Activated naive CD8-positive, alpha-beta T cell treated with anti-CD3 and anti-CD28 coated beads, Interleukin-2, amount 50 U/mL, for 24 hours (primary cell): ENCODE measurements at places on chromosomes 16 and 17.

DNA sequence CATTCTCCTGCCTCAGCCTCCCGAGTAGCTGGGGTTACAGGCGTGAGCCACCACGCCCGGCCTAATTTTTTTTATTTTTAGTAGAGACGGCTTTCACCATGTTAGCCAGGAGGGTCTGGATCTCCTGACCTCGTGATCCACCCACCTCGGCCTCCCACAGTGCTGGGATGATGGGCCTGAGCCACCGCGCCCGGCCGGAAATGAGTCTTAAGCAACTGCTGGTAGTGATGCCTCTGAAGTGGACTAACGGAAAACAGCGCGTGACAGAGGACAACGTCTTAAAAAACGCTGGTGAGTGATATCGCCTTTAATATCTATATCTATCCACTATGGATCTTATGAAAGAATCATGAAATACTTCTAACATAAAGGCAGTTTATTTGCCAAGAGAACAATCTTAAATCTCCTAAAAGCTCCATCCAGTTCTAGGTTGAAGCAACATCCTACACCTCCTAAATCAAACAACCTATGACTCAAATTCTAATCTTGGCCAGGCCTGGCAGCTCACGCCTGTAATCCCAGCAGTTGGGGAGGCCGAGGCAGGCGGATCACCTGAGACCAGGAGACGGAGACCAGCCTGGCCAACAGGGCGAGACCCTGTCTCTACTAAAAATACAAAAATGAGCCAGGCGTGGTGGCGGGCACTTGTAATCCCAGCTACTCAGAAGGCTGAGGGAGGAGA, 69.8 kb downstream of the NXN start:
- no peak overlapping the region for H3K27ac ChIP-seq
- no peak overlapping the region for H3K4me3 ChIP-seq
- peaks cover 23% of the 10 kb centered on the region for H3K27me3 ChIP-seq
- H3K36me3 ChIP-seq: no peaks in the 10 kb centered on the region

- H3K27ac ChIP-seq: peak overlapping the region; percentile 97
- H3K36me3 ChIP-seq: peaks cover 23% of the 10 kb centered on the region
- H3K4me1 ChIP-seq: peaks cover 86% of the 10 kb centered on the region
- DNase-seq: peak; percentile 74
- H3K27me3 ChIP-seq: no peaks in the 10 kb centered on the region
Measured at GRCh38 chr17:67390646-67391361, 13.7 kb downstream of the PITPNC1 start.

DNA sequence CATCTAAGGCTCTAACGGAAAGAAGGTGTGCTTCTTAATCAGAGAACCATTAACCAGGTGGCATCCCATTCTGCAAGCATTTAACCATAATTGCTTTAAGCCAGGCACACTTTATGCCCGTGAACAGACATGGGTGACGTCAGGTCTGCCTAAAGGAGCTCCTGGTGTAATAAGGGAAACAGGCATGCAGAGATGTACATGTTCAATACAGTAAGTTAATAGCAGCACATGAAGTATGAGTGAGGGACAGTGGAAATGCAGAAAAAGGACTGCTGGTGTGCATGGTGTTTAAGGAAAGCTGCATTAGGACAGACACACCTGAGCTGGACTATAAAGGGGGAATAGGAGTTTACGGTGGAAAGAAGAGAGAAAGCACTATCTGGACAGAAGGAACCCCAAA, 18.6 kb downstream of the DYNLRB2 start:
- no peak overlapping the region for H3K27ac ChIP-seq
- DNase-seq: no peak
- no peak overlapping the region for H3K4me3 ChIP-seq
- no peaks in the 10 kb centered on the region for H3K36me3 ChIP-seq

- no peaks in the 10 kb centered on the region for H3K36me3 ChIP-seq
- DNase-seq: no peak
- no peaks in the 10 kb centered on the region for H3K27me3 ChIP-seq
- no peak overlapping the region for H3K27ac ChIP-seq
- peaks cover 10% of the 10 kb centered on the region for H3K4me1 ChIP-seq
Measured at GRCh38 chr16:73126525-73126853, 78.6 kb upstream of the ZFHX3 start.

- no peak overlapping the region for H3K4me3 ChIP-seq
- H3K36me3 ChIP-seq: no peaks in the 10 kb centered on the region
- H3K4me1 ChIP-seq: no peaks in the 10 kb centered on the region
Measured at GRCh38 chr17:79135628-79136405, 61.2 kb downstream of the ENGASE start.

- H3K4me3 ChIP-seq: no peak overlapping the region
- H3K4me1 ChIP-seq: peaks cover 13% of the 10 kb centered on the region
- DNase-seq: no peak
Measured at GRCh38 chr17:59863616-59864015, 29.1 kb downstream of the TUBD1 start.

DNA sequence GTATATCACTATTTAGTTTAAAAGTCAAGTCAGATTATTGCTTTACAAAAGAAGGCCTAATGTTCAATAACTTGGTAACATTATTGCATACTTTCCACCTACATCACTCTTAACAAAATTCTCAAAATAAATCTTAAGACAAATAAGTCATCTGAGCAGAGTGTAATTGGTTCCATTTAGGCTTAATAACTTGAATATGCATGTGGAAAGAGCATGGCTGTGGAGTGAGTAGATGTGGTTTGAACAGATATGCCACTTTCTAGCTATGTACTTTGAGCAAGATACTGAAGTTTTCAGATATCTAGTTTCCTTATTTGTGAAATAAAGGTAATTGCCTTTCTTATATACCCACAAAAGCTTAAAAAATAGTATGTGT, 6.7 kb upstream of the EVI2A start:
- peak overlapping the region; percentile 7 for H3K4me3 ChIP-seq
- H3K36me3 ChIP-seq: peaks cover 12% of the 10 kb centered on the region
- H3K27ac ChIP-seq: peak overlapping the region; percentile 76
- H3K4me1 ChIP-seq: peaks cover 49% of the 10 kb centered on the region

DNA sequence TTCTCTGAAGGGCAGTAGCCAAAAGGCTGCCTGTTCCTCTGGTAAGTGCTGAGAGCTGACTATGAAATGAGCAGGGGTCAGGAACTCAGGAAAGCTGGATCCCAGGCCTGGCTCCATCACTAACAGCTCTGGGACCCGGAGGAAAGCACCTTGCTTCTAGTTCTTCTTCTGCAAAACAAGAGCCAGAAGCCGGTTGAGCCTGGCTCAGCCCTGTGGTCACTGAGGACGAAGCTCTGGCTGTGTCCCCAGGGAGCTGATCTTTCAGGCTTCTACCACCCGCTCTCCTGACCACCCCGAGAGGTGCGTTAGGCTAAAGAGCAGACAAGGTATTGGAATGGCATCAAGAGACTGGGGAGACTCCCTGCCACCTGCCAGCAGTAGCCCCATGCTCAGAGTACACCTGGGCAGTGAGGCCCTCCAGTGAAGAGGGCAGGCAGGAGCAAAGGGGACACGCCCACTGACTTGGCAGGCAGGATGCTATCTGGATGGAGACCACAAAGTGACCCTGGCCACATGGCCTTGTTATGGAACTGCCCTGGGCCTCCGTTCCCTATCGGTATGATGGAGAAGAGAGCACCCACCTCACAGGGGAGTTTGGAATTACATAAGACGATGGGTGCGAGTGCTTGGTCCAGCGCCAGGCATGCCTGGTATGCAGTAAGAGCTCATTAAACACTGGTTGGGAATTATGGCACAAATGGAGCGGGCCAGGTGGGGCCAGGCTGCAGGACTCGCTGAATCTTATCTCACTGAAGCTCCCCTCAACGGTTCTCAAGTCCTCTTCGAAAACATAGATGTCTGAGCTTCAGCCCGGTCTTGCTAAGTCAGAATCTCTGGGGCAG, 61.4 kb downstream of the COG7 start:
- no peaks in the 10 kb centered on the region for H3K4me1 ChIP-seq
- H3K27ac ChIP-seq: no peak overlapping the region
- H3K27me3 ChIP-seq: no peaks in the 10 kb centered on the region
- H3K4me3 ChIP-seq: no peak overlapping the region
- H3K36me3 ChIP-seq: peaks cover 31% of the 10 kb centered on the region

DNA sequence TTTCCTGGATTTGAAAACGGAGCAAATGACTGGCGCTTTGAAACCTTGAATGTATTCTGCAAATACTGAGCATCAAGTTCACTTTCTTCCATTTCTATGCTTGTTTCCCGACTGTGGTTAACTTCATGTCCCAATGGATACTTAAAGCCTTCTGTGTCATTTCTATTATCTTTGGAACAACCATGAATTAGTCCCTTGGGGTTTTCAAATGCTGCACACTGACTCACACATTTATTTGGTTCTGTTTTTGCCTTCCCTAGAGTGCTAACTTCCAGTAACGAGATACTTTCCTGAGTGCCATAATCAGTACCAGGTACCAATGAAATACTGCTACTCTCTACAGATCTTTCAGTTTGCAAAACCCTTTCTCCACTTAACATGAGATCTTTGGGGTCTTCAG, 32.3 kb downstream of the BRCA1 start:
- no peak overlapping the region for H3K27ac ChIP-seq
- no peak for DNase-seq
- no peaks in the 10 kb centered on the region for H3K27me3 ChIP-seq
- no peaks in the 10 kb centered on the region for H3K4me1 ChIP-seq
- no peak overlapping the region for H3K4me3 ChIP-seq

DNA sequence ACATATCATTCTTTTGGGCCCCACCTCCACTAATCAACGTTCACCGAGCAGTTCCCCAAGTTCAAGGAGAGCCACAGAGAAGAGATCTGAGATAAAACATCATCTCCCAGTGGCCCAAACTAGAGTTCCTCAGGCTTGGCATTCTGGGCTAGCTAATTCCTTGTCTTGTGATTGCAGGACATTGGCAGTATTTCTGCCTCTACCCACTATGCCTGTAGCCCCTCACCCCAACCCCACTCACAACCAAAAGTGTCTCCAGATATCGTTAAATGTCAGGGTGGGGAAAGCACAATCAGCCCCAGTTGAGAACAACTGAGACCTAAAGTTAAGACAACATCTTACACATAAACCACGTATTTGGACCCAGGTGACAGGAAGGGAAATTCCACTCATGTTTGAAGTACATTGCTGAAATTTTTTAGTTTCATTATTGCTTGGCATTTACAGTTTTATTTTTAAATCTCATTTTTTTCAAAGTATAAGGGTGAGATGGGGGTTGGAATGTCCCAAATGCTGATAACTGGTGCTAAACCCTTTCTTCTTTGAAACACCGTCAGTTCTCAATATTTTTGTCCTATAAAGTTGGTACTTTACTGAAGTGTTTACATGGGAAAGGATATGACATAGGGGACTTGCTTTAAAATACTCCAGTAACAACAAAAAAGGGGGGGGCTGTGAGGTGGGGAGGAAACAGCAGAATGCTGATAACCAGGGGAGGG, 13.6 kb downstream of the ZC3H7A start:
- peak overlapping the region; percentile 97 for H3K27ac ChIP-seq
- H3K27me3 ChIP-seq: no peaks in the 10 kb centered on the region
- H3K4me3 ChIP-seq: peak overlapping the region; percentile 75
- H3K36me3 ChIP-seq: peaks cover 27% of the 10 kb centered on the region
